ENCODE measurements at places on chromosomes 7 and 10. TPM values are rescaled to one million over a fixed set of nuclear protein-coding genes. Genes with fewer than 3 reads are reported as not detected.

The LZTS2 gene
- 20.3 TPM for total RNA-seq

The CACNA2D1 gene
- total RNA-seq = not detected

The MYOZ1 gene
- total RNA-seq = not detected

The POLR2J3 gene
- 62.8 TPM for total RNA-seq

The LIPN gene
- total RNA-seq = not detected

The PRLHR gene
- total RNA-seq = not detected

The NUTM2E gene
- 0.17 TPM for total RNA-seq

DNA sequence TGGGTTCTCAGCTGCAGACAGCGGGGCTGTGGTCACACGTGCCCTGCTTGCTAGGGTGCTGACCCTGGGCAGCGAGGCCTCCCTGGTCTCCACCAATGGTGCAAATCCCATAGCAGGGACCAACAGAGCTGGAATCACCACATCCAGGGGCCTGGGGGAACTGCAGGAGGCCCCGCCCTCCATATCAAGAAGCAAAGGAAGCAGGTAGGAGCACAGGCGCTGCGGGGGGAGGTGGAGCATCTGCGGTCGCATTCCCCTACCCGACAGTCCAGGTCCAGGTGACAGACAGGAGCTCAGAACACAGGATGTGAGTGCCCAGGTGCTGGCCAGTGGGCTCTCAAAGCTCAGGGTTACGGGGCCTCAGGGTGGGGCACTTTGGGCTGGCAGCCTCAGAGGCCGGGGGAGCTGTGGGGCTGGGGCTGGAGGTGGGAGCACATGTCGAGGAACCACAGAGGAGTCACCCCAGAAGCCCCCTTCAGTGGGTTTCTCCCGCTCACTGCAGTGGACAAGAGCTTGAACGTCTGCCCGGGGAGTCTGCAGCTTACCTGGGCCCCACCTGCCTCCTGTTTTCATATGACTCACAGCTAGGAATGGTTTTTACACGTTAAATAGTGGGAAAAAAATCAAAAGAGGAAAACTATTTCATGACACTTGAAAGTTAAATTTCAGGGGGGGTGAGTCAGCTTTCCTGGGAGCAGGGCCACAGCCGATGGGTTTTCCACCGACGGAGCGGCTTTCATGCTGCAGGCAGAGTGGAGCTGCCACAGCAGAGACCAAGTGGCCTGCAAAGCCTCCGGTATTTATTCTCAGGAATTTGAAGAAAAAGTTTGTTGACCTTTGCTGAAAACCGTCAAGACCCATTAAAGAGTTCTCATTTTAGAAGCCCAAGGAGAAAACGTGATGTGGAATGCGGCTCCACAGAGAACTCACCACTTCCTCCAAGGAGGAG lies 148.7 kb upstream of the PPP2R2D start:
- no peak for DNase-seq

DNA sequence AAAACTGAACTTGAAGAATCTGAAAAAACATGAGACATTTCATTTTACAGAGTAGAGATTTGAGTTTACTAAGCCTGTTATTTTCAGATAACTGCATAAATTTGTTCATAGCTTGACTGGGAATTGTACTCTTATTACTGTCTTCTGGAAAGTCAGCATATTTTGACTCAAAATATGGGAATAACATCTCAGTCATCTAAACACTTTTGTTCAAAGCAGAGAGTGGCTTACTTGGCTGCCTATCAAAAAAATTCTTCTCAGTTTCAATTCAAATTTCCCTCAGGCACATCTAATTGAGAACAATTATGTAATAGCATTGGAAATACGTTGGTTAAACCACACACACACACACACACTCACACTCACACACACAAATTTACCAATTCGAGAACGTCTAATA lies 384.6 kb downstream of the ARL4A start:
- DNase-seq = no peak

- DNase-seq = no peak
These were observed 7.4 kb upstream of the XRCC2 start for GRCh38 chr7:152683297-152683696.

GRCh38 chr7:105581066-105581811 lies at the start of gene EFCAB10:
Gene EFCAB10, minus strand, starts transcription at chr7:105581493. Its CDS starts 30 bp downstream, at chr7:105581463.
- DNase-seq = no peak

GRCh38 chr10:99709480-99710229 lies 22.3 kb downstream of the COX15 start:
- DNase-seq = no peak

DNA sequence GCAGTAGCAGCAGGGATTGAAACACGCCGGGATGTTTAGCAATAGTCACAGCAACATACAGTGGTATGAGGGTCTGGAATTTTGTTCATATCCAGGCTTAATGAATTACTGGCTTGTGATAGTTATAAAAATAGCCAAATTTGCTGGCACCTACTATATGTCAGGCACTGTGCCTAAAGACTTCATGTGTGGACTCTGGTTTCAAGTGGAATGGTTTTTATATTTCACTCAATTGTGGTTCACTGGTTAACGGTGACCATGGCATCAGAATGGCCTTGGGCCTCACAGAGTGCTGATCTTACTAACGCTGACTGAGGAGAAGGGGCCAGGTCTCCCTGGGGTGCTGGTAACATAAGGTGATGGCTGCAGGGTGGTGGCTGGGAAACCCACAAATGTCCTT lies 55.7 kb downstream of the CELF2 start:
- no peak for DNase-seq

DNA sequence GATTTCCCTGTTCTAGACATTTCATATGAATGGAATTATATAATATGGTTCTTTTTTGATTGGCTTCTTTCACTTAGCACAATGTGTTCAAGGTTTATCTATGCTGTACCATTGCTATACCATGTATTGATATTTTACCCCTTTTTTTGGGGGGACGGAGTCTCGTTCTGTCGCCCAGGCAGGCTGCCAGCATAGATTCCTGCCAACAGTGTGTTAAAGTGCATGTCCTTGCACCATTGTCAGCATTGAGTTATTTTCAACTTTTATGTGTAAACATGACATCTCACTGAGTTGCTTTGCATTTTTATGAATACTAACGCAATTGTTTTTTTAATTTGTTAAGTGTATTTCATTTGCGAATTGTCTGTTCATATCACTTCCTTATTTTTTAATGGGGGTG lies 4.9 kb downstream of the ABCC2 start:
- DNase-seq = no peak

- no peak for DNase-seq
These were observed 48.1 kb downstream of the INSYN2A start for GRCh38 chr10:127148066-127148932.

DNA sequence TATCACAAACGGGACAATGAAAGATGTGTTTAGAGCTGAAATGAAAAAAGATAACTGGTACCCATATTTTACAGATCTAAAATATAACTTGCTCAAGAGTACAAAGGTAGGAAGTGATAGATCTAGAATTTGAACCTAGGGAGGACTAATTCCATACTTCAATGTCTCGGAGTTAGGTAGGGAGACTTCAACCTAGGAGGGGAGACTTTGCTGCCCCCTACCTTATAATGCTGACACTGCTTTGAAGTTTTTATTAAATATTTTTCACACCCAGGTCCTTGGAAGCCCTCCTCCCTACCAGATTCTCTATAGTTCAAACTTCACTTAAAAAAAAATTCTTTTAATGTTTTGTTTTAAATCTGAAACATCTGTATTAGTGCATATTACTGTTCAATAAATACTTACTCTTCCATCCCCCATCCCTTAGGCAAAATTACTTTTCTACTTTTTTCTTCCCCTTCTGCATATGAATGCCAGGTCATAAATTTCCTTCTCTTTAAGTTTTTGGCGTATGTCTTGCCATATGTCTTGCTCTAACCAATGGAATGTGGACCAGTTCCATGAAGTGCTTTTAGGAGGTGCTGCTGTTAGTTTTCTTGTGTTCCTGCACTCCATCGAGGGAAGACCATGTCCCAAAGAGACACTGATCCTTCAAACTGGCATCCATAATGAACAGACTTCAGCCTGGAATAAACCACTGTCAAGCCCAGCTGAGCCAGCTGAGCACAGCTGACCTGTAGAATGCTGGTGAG lies 57.8 kb downstream of the MICU1 start:
- DNase-seq = peak; percentile 26

Data from OCI-LY7 (cell line).